Mesothelial cell of epicardium (in vitro differentiated cells): ENCODE measurements at places on chromosomes 2 and 18. TPM values are rescaled to one million over a fixed set of nuclear protein-coding genes. Genes with fewer than 3 reads are reported as not detected.

DNA sequence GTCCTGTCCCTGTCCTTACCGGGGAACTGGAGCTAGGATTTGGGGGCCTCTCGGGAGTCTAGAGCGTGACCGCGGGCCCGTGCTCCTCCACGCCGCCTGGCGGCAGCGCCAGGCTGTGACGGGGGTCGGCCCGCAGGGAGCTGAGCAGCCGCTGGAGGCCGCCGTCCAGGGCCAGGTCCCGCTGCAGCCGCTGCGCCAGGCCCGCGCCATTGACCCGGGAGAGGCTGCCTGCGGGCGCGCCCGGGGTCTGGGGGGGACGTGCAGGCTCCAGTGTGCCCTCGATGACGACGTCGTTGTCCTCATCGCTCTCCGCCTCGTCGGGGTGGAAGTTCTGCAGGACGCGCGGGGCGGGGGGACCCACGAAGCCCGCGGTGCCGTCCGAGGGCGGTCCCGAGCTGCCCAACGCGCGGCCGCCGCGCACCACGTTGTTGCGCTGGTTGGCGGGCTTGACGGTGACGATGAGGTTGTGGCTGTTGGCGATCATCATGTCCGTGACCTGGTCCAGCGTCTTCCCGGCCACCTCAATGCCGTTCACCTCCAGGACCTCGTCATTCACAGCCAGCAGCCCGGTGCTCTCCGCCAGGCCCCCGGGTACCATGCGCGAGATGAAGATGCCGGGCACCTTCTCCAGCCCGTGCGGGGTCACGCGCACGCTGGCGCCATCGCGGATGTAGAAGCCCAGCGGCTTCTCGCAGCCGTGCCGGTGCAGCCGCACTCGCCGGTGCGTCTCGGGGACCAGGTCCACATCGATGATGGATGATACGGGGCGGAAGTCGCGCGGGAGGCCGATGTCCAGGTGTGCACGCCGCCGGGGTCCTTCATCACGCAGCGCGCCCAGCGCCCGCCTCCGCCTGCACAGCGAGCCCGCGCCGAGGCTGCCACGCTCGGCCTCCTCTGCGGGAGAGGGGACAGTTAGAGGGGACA lies 50.9 kb downstream of the ADNP2 start:
- DNase-seq: no peak

DNA sequence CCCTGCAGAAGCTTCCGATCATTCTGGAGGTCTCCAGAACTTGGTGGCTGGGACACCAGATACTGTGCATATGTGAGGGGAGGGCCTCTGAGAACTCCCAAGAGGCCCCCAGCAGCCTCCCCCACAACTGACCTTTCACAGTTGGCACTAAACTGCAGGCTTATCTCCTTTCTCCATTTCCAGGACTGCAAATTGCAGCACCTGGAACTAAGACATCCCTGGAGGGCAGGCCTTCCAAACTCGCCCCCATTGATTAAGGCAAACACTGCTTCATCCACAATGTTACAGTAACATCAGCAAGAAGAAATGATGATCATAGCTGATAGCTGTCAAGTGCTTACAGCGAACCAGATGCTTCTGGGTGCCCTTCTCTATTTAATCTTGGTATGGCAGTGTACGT lies 67.9 kb downstream of the TGOLN2 start:
- DNase-seq: no peak

DNA sequence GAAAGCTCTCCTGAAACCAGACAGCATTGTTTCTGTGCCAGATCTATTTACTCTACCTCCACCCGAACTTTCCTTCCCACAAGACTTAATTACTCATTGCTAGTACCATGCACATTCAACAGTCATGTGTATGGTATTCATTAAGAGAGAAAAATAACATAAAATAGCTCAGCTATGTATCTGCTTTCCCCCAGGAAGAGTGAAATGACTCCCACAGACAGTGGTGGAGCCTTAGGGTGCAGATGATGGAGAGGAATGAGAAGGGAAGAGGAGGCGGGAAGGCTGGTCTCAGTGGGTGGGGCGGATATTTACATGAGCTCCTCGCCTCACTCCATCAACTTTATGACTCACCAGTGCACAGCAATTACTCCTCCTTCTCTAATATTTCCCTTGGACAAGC lies 724.5 kb downstream of the EPHA4 start:
- no peak for DNase-seq

- DNase-seq: no peak
These were observed 206.0 kb downstream of the ZNF521 start for GRCh38 chr18:25145731-25146511.

GRCh38 chr18:44880170-44880569 lies 199.5 kb downstream of the SETBP1 start:
- no peak for DNase-seq

- DNase-seq: no peak
These were observed 333.8 kb upstream of the TNP1 start for GRCh38 chr2:217193431-217194340.

GRCh38 chr2:98935111-98935770 lies 784 bp downstream of the CRACDL start:
- no peak for DNase-seq

DNA sequence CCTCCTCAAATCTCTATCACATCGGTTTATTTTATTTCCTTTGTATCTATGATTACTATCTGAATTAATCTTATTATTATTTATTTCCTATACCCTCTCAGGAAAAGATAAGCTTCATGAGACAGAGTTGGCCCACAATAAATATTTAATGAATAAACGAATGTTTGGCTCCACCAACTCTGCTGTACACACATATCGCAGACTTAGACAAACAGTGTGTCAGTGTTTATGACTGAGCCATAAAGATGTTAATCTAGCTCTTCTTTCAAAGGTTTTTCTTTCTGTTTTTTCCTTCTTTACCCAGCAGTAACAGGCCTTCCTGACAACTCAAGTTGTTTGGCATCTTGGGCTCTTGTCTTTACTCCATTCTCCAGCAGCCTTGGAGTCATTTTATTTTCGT lies 329.5 kb downstream of the CDH2 start:
- DNase-seq: no peak

GRCh38 chr2:26651470-26651771 lies 10.3 kb upstream of the CIB4 start:
- DNase-seq: no peak

Gene GPR35
- 5.4 to 6.0 TPM (median 6.0 TPM) in 3 replicates for total RNA-seq

GRCh38 chr2:177076636-177077179 lies 135.9 kb upstream of the HNRNPA3 start:
- DNase-seq: no peak

- no peak for DNase-seq
These were observed 612.1 kb downstream of the KCNJ3 start for GRCh38 chr2:155310589-155310988.

GRCh38 chr2:189629531-189630453 lies 31.5 kb upstream of the ASNSD1 start:
- no peak for DNase-seq

Gene TMSB10
- total RNA-seq: 1,288 to 1,313 TPM (median 1,289 TPM) in 3 replicates

Gene TUBB8B
- 0.31 to 0.32 TPM in 2 of 3 replicates, not detected in the other for total RNA-seq

- DNase-seq: no peak
These were observed 42.0 kb upstream of the SCG2 start for GRCh38 chr2:223644136-223644535.

DNA sequence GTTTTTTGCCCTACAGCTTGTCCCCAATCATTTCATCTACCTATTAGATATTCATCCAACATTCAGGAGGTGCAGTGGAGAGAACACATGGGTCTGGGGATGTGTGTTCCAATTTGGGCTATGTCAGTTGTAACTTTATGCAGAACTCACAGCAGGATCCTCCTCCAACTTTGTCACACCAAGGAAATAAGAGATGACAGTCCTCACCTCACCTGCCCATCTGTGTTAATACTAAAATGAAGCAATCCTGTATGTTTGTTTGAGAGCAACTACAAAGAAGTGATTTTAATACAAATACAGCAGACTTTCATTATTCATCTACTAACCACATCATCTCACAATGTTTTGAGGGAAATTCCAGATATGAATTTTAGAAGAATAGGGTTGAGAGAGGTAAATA lies 126.7 kb downstream of the ARHGAP15 start:
- DNase-seq: no peak

DNA sequence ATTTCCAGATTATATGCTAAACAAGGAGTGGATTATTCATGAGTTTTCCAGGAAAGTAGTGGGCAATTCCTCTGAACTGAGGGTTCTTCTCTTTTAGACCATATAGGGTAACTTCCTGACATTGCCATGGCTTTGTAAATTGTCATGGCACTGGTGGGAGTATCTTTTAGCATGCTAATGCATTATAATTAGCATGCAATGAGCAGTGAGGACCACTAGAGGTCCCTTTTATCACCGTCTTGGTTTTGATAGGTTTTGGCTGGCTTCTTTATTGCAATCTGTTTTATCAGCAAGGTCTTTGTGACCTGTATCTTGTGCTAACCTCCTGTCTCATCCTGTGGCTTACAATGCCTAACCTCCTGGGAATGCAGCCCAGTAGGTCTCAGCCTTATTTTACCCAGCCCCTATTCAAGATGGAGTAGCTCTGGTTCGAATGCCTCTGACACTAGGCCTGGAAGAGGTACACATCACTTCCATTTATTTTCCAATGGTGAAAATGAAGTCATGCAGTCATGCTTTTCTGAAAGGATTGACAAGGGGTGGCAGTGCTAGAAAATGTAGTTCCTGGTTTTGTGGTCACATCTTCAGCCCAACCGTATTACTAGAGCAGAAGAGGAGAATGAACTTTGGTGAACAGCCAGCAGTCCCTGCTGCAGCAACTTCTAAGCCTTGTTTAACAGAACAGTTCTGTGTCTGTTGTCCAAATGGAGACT lies 26.6 kb upstream of the ITGA4 start:
- DNase-seq: no peak

GRCh38 chr2:152814475-152815030 lies 96.1 kb downstream of the ARL6IP6 start:
- no peak for DNase-seq

DNA sequence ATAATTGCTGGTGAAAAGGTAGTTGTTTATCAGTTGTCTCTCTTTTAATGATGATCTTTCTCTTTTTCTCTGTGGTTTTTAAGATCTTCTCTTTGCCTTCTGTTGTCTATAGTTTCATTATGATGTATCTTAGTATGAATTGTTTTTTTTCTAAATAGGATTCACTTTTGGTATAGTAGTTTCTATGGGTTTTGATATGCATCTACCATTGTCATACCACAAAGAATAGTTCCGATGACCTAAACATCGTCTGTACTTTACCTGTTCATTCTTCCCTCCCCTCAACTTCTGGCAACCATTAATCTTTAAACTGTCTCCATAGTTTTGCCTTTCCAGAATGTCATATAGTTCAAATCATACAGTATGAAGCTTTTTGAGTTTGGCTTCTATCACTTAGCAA lies 19.6 kb downstream of the RDH14 start:
- DNase-seq: no peak

DNA sequence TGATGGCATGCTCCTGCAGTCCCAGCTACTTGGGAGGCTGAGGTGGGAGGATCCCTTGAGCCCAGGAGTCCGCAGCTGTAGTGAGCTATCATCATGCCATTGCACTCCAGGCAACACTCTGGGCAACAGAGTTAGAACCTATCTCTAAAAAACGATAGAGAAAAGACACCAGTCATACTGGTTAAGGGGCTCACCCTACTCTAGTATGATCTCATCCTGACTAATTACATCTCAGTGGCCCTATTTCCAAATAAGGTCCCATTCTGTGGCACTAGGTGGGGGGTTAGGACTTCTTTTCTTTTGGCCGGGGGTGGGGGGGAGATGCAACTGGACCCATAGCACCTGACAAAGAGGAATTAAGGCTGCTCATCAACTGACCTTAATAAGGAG lies 163.2 kb upstream of the NCK2 start:
- no peak for DNase-seq

GRCh38 chr18:68735483-68736343 lies 20.8 kb upstream of the TMX3 start:
- DNase-seq: no peak

DNA sequence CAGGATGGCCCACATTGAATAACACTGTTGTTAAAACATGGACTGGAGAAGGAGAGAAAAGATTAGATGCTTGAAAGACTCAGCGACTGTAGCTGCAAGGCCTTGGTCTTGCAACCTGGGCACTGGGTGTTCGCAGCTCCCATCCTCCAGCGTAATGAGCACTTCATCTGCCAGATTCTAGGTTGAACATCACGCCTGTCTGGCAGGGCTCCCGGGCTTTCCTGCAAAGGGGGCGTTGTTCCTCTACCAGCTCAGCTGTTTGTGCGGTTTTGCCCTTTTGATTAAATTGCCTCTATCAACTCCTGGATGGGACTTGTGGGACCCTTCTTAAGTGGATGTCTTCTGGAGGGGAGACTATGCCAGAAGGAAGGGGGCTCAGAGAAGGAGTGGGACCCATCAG lies 215.4 kb downstream of the KLHL29 start:
- no peak for DNase-seq

Gene POTEC
- not detected in 3 replicates for total RNA-seq

GRCh38 chr2:18396329-18397010 lies 164.0 kb downstream of the RDH14 start:
- DNase-seq: no peak

Gene COLEC12
- total RNA-seq: 68.7 to 70.5 TPM (median 70.0 TPM) in 3 replicates
